NCI-H2171 (cell line): ENCODE measurements at places on chromosomes 6 and 20.

GRCh38 chr20:9424551-9424950 is 89.8 kb upstream of the LAMP5 start:
- no peak for DNase-seq

- no peak for DNase-seq
Observed at GRCh38 chr6:132466952-132467351, 46.0 kb downstream of the STX7 start.

DNA sequence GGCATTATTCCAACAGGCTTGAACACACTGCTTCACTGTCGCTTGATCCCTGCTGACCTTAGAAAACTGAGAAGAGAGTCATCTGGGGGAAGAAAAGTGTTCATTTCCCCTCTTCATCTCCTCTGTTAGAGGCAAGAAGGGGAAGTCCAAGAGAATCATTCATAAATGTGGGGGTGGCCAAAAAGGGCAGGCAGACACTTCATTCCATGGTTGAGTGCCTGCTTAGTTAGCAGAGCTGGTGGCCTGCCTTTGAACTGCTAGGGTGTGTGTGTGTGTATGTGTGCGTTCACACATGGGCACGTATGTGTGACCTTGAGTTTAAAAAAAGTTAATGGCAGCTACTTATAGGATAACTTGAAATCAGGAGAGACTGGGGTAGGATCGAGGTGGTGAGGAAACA is 39.4 kb upstream of the RFPL4B start:
- DNase-seq = no peak

- no peak for DNase-seq
Observed at GRCh38 chr6:51788121-51788520, 299.3 kb downstream of the PKHD1 start.

DNA sequence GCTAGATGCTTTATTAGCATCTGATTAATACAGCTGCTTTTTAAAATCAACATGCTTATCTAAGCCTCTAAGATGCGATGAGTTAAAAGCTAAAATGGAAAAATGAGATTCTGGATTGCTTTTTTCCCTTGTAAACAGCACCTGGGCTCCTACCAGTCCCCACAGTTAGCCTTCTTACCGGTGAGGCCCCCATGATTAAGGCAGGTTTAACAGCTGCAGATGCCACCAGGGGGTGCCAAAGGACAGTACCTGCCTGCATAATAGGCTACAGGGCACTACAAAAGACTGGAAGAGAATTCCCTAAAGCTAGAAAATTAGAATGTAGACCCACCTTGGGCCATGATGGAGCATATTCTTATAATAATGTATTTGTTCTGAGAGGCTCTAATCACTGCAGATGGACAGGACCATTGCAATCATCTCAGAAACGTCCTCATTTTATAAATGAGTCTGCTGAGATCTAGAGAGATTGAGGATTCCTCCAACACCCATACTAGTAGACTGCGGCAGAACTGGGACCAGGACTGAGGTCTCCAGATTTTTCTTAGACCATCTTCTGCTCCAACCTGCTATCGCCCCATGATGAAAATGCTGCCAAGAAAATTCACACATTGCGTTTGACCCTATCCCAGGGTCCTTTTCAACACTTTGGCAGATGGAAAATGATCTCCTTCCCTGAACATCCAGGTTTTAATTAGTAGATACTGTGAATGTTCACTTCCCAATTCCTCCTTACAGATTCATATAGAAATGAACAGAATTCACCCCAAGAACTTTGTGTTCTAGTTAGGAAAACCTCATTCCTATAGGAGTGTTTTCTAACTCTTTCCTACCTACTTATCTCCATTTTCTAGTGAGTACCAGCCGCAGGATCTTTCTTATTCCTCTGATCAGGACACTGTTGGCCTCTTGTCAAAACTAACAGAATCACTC is 148.8 kb downstream of the RPS12 start:
- DNase-seq = peak; percentile 49

DNA sequence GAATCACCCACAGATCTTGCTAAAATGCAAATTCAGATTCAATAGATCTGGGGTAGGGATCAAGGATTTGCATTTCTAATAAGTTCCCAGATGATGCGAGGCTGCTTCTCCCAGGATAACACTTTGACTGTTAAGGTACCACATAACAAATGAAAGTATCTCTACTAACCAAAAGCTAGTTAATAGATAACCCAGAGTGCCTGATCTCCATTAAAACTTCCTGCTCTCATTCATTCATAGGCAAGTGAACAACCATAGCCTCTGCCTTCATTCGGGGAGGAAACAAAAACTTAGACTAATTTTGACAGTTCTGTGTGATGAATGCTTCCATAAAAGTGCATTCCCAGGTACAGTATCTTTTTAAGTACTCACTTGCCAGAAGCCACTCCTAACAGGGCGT is 265.6 kb upstream of the BTBD3 start:
- DNase-seq = no peak

GRCh38 chr20:16576219-16576618 is 3.0 kb upstream of the KIF16B start:
- DNase-seq = no peak

GRCh38 chr6:128158496-128158895 is 257.6 kb upstream of the THEMIS start:
- DNase-seq = no peak

DNA sequence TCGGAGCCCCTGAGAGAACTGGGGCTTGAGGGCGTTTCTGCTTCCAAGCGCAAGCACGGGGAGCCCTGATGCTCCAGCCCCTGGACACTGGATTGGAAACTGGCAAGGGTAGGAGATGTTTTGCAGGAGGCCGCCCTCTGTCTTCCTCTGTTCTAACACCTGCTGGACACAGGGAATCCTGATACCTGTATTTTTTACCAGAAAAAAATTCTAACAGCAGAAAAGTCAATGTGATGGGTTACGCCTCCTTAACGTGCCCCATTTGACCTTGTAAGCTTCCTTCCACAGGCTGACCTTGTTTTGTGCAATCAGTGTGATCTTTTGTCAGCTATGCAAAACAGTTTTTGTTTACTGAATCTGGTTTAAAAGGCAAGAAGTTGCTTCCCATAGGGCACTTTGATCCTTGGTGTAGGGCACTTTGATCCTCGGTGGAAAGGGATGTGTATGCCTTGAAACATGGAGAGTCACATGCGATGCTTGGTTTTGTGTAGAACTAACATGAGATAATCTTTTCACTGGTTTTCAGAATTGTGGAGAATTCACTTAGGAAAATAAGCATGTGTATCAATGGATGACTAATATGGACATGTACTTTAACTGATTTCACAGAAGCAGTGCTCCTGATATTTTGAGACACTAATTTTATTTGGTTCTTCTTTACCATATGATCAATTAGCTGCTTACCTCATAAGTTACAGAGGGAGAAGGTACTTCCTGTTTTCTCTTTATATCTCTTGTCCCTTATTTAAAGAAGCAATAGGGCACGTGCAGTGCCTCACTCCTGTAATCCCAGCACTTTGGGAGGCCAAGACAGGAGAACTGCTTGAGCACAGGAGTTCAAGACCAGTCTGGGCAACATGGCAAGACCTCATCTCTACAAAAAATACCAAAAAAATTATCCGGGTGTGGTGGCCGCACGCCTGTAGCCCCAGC is 59.9 kb upstream of the MAP3K4 start:
- DNase-seq = no peak

DNA sequence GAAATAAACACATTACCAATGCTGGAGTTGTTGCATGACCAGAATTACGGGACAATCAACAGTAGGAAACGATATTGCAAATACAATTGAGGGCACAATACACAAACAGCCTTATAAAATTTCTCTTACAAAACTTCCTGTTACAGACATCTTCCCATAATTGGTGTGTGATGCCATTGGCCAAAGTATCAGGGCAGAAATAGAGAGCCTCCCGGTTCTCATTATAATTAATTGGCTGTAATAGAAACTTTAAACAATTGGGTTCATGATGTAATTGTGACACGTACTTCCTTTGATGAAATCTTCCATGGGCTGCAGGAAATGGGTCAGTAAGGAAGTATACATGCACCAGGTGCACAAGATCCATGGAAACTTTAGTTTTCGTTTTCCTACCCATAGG is 40.3 kb upstream of the RALGAPA2 start:
- DNase-seq = no peak

DNA sequence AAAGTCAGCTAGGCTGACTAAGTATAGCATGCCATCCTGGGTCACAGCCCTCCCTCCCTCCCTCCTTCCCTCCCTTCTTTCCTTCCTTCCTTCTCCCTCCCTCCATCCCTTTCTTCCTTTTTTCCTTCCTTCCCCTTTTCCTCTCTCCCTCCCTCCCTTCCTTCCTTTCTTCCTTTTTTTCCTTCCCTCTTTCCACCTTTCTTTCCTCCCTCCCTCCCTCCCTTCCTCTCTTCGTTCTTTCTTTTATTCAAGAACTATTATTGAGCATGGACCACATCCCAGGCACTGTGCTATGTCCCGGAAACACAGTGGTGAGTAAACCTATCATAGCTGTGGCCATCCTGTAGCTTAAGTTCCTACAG is 106.2 kb upstream of the BACH2 start:
- DNase-seq = no peak

DNA sequence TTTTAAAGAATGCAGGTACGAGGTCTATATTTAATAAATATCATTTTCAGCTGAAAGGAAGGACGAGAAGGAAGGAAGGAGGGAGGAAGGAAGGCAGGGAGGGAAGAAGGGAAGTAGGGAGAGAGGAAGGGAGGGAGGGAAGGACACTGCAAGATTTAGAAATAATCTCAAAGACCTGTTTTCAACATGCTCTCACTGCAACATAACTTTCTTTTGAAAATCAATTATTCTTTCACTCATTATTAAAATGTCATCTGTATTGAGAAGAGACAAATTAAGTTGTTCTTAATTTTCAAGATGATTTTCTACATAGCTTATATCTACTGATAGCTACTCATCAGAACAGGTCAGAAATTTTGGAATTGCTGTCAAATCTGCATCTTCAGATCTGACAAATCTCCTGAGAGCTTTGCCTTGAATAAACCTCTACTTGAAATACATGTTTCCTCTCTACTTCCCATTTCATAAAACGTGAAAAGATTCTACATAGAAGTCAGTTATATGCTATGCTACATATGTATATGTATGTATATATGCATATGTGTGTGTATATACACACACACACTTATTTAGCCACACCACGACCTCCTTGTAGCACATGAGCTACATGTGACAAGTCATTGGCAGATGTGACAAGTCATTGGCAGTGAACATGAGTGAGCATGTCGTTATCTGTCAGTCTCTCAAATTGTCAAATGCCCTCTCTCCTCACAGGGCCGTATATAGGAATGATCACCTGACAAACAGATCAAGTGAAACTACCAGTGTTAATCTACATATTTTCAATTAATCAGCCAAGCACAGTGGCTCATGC is 241.6 kb downstream of the LY86 start:
- no peak for DNase-seq

- no peak for DNase-seq
Observed at GRCh38 chr6:67976486-67976885, 658.6 kb upstream of the ADGRB3 start.

DNA sequence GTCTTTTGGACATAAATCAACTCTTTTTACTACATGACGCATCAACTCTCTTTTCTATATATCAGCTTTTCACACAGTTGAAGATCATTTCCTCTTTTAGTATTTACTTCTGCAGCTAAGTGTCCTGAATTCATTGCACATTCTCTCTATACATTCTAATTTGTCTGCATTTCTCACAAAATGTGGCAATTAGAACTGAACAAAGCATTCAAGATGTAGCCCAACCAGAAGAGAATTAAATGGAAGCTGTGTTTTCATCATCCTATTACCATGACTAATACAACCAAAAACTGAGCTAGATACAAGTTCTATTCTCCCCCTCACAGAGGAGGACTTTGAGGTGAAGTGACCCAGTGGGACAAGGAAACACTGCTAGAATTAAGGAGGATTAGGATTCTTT is 86.9 kb downstream of the PLCG1 start:
- DNase-seq = no peak

GRCh38 chr6:52356017-52356416 is 5.9 kb upstream of the PAQR8 start:
- no peak for DNase-seq

GRCh38 chr6:155542036-155542435 is 86.4 kb upstream of the NOX3 start:
- peak; percentile 86 for DNase-seq

DNA sequence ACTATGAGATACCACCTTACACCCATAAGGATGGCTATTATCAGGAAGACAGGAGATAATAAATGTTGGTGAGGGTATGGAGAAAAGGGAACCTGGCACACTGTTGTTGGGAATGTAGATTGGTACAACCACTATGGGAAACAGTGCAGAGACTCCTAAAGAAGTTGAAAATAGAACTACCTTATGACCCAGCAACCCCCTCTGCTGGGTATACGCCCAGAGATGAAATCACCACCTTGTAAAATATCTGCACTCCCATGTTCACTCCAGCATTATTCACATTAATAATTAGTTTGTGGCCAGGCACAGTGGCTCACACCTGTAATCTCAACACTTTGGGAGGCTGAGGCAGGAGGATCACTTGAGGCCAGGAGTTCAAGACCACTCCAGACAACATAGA is 26.8 kb downstream of the ZBTB9 start:
- no peak for DNase-seq

DNA sequence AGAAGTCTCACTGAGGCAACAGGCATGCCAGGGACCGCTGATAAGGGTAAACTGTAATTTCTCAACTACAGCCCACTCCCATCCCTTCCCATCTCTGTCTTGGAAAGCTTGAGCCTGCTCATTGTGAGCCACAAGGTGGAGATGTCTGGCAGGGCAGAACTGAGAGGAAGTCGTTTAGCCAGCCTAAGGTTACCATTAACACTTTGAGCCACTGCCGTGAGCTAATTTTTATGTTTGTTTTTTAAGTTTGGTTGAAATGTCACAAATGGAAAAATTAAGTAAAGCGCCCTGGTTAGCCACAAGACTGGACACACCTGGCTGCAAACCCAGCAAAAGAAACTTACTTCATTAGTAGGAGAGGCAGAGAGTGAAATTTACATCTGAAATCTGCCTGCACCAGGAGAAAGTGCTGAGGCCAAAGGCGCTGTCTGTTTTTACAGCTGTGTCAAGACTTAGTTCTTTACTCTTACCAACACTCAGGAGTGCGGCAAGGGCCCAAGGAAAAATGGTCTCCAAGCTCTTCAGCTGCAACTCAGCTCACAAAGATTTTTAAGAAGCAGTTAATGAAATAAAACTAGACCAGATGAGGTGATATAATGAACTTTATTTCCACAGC is 50.0 kb upstream of the FAM83C start:
- no peak for DNase-seq

GRCh38 chr6:161394437-161394836 is 120.6 kb upstream of the AGPAT4 start:
- no peak for DNase-seq

DNA sequence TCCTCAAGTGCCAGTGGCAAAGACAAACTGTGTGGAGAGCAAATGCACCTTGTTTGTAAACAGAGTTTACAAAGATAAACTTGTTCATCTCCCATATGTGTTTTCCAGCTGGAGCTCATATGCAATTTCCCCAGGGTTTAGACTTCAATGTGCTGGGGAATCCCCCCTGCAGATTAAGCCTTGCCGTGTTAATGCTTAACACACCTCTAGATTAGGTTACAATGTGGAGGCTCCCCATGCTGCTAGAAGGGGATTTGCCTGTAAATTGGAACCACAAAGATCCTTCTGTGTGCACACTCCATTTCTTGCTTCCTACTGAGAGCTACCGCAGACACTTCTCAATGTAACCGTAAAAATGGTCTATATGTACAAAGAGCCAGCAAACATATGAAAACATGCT is 263.1 kb downstream of the TBX18 start:
- DNase-seq = no peak

GRCh38 chr20:50320901-50321796 is 130.5 kb downstream of the CEBPB start:
- no peak for DNase-seq

GRCh38 chr20:48761023-48761785 is 66.6 kb downstream of the PREX1 start:
- no peak for DNase-seq
